AG20443 (cell line): ENCODE measurements at places on chromosomes 5 and 9.

GRCh38 chr5:35777358-35778087, 79.2 kb upstream of the IL7R start:
- DNase-seq, result peak; percentile 45

DNA sequence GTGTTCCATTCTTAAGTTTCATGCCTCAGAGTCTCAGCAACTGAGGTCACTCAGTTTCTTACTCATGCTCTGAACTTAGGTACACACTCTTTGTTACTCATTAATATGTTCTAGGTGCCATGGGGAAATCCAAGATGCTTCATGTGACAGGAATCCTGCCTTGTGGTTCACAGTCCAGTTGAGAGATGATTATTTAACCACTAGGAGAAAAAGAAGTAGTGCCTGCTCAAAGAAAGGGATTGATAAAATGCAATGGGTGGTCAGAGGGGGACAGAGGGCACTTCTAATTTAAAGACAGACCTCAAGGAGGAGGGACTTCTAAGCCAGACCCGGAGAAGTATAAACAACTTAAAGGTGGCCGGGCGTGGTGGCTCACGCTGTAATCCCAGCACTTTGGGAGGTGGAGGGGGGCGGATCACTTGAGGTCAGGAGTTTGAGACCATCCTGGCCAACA, 69.0 kb downstream of the UGCG start:
- peak; percentile 81 for DNase-seq

DNA sequence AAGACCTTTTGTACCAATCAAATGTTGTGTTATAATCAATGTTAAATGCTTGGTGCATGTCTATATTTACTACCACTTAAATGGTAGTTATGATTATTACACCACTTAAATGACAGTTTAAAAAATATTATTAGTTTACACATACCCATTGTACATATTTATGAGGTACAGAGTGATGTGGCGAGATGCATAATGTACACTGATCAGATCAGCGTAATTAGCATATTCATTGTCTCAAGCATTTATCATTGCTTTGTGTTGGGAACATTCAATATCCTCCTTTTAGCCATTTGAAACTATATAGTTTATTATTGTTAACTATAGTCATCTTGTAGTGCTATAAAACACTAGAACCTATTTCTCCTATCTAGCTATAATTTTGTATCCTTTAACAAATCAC, 434.4 kb upstream of the ACTBL2 start:
- no peak for DNase-seq

- no peak for DNase-seq
Measured at GRCh38 chr9:76680716-76681425, 83.4 kb upstream of the PCA3 start.

DNA sequence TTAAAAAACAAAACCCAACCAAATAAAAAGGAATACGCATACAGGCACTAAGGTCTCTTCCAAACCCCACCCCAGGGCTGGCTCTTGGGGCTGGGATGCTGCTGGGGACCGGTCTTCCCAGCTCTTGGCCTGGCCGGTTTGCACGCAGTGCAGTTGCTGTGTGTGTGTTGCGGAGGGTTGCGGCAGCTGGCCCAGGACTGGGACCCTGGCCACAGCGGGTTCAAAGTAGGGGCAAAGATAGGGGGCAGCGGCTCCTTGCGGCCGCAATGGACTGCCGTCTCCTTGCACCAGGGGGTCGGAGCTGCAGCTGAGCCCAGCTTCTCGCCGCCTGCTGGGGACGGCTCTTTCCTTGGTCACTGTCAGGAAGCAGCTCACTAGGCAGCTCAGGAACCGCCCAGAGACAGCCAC, 5.0 kb downstream of the DMRT3 start:
- no peak for DNase-seq

DNA sequence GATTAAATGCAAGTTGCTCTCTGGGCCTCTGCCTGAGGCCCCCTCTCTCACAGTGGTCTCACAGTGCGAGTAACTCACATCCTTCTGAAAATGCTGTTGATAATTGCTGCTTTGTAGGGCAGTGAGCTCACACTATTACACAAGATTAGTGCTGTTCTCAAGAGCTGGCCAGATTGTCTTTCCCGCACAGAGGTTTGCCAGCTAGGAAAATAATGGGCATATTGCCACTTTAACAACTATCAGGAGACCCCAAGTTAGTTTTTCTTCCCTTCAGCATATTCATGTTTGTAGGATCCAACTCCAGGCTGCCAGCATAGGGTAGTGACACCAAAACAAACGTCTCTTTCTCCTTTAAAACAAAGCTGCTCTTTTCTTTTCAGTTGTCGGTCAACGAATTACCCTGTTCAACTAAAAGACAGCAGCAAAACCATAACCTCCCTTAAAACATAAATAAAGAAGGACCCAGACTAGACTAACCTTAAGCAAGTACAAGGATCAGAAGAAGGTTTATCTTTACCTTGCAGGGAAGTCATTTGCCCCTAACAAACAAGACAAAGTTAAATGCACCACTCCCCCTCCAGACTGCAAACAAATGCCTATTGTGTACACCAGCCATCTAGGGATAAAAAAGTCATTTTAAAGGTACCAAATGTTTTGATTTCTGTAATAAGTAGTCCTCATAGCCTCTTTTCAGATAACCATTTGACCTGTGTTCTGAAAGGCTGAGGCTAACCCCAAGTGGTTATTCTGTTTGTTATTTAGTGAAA, 91.4 kb downstream of the VCAN start:
- DNase-seq, result peak; percentile 35

- no peak for DNase-seq
Measured at GRCh38 chr9:21081451-21081850, 3.7 kb upstream of the IFNB1 start.
